Brain pericyte (primary cell): ENCODE measurements at places on chromosomes 5 and 9.

DNA sequence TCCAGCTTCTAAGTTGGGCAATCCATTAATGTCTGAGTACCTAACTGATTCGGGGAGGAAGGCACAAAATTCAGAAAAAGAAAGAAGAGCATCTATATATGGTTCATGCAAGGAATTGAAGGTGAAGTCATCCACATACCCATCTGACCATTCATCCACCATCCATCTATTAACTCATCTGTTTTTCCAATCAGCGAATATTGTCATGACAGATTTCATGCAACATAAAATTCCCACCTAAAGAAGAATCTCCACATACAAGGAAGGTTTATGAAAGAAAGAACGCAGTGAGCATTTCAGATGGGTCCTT, 164.7 kb downstream of the GRIA1 start:
- DNase-seq = no peak

DNA sequence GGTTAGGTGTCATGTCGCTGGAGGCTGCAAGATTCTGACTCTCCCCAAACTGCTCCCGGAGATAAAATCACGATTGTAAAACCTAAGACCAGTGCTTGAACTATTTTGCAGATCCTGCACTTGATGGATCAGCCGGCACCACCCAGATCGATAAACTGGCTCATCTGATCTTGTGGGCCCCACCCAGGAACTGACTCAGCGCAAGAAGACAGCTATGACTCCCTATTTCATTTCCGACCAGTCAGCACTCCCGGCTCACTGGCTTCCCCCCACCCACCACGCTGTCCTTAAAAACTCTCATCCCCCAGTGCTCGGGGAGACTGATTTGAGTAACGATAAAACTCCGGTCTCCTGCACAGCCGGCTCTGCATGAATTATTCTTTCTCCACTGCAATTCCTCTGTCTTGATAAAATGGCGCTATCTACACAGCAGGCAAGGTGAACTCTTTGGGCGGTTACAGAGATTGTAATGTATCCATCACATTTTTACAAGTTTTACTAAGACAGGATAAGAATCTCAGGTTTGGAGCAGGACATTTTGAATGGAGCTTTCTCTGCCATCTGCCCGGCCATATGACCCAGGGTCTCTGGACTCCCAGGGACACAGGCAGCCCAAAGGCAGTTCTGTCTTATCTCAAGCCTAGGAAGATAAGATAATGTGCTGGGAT, 10.6 kb upstream of the PPP1R26 start:
- no peak for DNase-seq

- DNase-seq = no peak
These were observed 160.9 kb downstream of the FOCAD start for GRCh38 chr9:20844916-20845315.

GRCh38 chr5:92991581-92992067, 589.4 kb downstream of the NR2F1-AS1 start:
- DNase-seq = peak; percentile 25

DNA sequence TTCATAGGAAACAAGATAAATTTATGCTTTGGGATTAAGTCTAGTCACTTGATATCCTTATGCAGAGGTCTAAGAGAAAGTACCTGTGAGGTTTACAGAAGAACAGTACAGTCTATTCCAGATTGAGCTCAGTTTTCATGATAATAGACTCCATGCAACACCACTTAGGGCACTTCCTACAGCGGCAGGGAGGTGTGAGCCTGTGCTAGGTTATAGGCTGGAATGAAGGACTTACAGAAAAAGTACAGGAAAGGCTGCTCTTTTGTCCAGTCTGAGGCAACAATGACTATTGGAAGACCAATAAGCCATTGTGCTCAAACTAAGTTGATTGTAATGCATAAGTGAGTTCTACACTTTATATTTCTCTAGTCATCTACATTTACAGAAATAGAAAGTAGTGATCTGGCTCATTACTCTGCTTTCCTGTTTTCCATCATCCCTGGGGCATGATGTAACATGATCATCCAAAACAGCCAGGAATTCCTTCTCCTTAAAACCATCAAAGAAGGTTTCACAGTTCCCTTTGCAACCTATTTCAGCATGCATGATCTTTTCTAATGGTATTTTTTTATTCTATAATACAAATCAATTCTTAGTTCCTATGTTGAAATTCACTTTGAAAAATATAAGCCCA, 322.8 kb downstream of the SLF1 start:
- DNase-seq = no peak

- DNase-seq = no peak
These were observed 468.2 kb upstream of the KIF2A start for GRCh38 chr5:61837788-61838187.

DNA sequence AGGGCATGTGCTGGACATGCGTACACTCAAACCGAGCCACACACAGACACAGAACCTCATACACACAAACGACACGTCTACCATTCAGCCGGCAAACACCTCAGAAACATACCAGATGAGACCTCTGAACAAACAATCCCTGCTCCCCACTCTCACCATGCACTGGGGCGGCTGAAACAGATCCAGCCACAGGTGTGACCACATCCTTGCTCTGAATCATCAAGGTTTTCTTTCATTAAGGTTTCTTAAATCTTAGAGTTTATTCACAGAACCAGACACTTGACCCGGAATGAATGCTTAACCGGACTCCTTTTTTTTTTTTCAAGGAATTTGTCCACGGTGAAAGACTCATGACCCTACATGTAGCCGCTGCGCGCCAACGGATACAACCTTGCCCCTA, 26.2 kb downstream of the TERT start:
- no peak for DNase-seq

DNA sequence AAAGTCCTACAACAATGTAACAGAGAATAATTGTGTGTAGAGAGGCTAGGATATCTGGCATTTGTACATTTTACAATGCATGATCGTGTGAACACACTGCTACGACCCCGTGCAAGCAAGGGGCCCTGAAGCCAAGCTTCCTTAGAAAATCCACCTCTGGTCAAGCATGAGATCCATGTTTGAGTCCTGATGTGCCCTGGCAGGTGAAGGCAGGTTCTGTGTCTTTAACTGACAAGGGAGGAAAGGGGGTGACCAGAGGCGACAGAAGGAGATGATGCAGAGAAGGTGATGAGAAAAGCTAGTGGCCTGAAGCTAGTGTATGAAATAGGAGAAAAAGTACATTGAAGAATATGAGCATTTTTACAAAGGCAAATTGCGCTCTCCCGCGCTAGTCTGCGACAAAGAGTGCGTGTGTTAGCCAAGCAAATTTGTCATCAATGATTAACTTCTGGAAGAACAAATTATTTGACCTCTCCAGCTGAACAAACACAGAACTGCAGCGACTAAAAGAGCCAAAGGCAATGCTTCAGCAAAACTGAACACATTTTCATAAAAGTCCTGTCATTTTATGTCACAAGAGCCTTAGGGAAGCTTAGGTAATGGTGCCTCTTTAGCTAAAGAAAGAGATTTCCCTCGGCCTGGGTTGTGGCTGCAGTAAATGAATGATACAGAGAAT, 101.7 kb upstream of the DAPK1 start:
- no peak for DNase-seq

GRCh38 chr5:61389609-61390008, 57.6 kb downstream of the ZSWIM6 start:
- no peak for DNase-seq

- DNase-seq = no peak
These were observed 184.0 kb upstream of the ACTBL2 start for GRCh38 chr5:57666582-57666981.

- no peak for DNase-seq
These were observed 2.0 kb downstream of the NR2F1-AS1 start for GRCh38 chr5:93578813-93579691.

DNA sequence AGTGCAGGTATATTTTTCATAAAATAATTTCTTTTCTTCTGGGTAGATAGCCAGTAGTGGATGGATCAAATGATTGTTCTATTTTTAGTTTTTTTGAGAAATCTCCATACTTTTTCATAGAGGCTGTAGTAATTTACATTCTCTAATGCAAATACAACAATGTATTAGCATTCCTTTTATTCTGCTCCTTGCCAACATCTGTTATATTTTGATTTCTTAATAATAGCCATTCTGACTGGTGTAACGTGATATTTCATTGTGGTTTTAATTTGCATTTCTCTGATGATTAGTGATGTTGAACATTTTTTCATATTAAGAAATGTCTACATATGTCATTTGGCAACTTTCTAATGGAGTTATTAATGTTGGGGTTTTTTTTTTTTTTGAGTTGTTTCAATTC, 27.2 kb upstream of the SLC36A2 start:
- DNase-seq = no peak

DNA sequence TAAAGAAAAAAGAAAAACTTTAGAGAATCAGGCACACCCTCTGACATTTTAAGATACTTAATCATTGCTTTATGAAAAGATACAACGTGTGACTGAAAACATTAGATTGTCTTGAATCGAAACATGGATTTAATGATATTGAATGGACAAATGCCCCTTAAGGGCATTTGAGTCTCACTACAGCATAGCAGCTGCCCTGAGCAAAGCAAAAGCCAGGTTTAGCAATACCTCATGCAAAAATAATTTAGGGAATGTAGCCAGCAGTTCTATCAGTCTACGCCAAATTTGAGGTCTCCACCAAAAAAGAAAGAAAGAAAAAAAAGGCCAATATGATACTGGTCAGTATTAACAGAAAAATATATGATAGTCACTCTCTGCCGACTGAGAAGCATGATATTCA, 56.6 kb upstream of the LMNB1 start:
- no peak for DNase-seq

GRCh38 chr9:112784020-112784785, 33.6 kb downstream of the SNX30 start:
- no peak for DNase-seq

GRCh38 chr5:6482735-6483134, 34.1 kb downstream of the UBE2QL1 start:
- no peak for DNase-seq
